CD4-positive, alpha-beta T cell treated with Interleukin-21 for 1 hour (primary cell): ENCODE measurements at places on chromosomes 16 and 17.

DNA sequence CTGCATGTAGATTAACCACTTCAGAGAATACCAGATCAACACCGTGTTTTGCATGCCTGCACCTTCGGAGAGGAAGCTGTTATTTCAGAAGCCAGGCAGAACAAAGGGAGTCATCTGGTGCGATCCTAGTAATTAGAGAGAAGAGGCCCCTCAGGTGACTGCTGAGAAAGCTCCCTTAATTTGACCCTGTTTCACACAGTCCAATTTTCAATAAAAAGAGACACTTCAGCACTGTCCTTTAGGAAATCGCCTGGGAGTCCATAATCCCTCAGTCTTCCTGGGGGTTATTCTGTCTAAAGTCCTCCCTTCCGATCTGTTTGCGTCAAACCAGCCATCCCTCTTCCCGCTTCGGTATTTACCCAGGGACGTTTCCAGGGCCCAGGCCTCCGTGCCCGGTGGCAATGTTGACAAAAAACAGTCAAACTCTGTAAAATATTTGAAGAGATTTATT is 23.4 kb upstream of the TNRC6C start:
- DNase-seq: no peak

- DNase-seq: no peak
Observed at GRCh38 chr17:50946891-50947781, 81.0 kb upstream of the TOB1 start.

- no peak for DNase-seq
Observed at GRCh38 chr17:8859804-8860430, 7.6 kb downstream of the PIK3R6 start.

GRCh38 chr16:68230956-68231355 is 5.0 kb downstream of the ESRP2 start:
- no peak for DNase-seq

DNA sequence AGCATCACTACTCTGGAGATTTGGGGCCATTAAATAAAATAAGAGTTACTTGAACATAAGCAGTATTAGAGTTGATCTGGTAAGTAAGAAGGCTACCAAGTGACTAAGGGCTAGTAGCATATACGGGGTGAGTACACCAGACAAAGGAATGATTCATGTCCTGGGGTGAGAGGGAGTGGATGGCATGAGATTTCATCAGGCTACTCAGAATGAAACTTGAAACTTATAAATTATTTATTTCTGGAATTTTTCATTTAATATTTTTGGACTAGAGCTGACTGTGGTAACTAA is 2.3 kb downstream of the SLFN5 start:
- no peak for DNase-seq

DNA sequence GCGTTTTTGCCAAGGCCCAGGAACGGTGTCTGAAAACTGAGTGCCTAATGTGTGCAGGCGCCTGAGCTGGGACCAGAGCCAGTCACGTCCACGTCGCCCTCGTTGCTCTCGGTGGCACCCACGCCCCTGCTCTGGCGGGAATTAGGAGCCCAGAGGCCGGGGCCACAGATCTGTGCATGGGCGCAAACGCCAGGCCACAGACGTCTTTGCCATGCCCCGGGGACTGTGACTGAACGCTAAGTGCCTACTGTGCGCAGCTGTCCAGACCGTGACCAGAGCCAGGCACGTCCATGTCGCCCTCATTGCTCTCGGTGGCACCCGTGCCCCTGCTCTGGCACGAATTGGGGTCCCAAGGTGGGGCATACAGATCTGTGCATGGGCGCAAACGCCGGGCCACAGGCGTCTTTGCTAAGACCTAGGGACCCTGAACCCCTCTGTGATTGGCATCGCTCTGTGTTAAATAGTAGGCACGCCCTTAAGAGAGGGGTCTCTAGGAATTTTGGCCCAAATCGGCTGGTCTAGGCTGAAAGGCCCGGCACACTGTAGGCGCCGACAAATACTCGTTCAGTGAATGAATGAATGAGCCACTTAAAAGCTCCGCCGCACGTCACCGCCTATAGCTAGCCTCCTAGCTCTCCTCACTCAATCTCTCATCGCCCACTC is 827 bp upstream of the UBALD1 start:
- no peak for DNase-seq
